ENCODE measurements at places on chromosomes 11 and 22.

DNA sequence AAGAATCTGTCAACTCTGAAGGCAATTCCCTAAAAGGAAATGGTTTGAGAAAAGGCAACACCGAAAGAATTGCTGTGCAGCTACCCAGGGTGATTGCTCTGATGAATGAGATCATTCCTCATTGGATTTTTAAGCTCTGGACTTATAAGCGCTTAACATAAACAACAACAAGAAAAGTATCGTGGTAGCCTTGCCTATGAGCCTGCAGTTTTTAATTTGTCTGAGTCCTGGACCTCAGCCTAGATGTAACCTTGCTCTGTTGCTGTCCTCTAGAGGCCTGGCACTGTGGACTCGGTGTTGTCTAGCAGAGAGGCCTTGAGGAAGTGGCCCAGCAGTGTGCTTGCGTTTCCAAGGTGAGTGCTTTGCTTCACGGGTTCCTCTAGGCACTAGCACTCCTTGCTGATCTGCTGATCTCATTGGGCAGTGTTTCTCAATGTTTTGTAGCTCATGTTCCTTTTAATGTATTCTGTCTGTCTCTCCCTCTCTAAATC lies 20.4 kb downstream of the CCDC81 start:
- no peak for DNase-seq

DNA sequence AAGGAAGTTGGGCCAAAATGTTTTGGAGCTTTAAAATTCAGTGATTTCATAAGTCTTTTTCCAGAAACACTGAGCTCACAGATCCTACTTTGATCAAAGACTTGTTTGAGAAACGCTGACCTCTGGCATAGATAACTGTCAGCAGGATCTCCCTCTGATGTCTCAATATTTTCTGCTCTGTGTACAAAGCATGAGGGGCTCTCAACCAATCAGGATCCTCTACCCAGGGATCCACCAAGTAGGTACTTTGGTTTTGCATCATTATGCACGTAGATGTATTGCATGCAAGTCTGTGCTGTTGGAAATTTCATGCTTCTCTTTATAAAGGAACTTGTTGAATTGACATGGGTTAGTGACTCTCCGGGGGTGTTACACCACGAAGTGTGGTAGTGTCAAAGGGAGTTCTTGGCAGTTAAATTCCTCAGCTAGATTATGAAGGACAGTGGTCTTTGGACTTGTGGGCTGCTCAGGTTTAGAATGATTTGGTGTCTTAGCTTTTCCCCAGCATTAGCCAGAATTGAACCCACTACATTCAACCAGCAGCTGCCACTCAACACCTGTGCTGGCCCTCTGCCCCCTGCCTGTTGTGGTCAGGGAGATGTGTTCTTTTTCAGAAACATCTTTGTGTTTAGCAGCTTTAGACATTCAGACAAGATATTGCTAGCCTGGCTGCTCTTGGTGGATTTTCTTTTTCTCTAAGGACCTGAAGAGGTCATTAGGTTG lies 1.7 kb upstream of the DIXDC1 start:
- no peak for DNase-seq

DNA sequence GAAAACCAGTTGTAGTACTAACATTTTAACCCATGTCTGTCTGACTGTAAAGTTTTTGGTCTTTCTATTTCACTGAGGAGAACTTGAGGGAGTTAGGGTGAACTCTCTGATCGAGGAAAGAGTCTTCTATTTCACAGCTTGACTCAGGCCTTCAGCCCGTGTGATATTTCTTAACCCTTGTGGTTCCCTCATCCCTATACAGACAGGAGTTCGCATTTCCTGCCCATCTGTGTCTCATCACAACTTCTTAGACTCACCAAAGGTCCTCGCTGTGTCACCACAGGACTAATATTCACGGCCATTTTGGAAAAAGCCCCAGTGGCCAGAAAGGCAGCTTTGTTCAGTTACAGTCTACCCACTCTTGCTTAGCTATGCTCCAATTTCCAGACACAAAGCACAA lies 172.8 kb downstream of the FAM181B start:
- no peak for DNase-seq

GRCh38 chr11:85096939-85097338 lies 530.2 kb downstream of the DLG2 start:
- no peak for DNase-seq

GRCh38 chr11:118209033-118209432 lies 15.8 kb downstream of the JAML start:
- DNase-seq, result no peak

DNA sequence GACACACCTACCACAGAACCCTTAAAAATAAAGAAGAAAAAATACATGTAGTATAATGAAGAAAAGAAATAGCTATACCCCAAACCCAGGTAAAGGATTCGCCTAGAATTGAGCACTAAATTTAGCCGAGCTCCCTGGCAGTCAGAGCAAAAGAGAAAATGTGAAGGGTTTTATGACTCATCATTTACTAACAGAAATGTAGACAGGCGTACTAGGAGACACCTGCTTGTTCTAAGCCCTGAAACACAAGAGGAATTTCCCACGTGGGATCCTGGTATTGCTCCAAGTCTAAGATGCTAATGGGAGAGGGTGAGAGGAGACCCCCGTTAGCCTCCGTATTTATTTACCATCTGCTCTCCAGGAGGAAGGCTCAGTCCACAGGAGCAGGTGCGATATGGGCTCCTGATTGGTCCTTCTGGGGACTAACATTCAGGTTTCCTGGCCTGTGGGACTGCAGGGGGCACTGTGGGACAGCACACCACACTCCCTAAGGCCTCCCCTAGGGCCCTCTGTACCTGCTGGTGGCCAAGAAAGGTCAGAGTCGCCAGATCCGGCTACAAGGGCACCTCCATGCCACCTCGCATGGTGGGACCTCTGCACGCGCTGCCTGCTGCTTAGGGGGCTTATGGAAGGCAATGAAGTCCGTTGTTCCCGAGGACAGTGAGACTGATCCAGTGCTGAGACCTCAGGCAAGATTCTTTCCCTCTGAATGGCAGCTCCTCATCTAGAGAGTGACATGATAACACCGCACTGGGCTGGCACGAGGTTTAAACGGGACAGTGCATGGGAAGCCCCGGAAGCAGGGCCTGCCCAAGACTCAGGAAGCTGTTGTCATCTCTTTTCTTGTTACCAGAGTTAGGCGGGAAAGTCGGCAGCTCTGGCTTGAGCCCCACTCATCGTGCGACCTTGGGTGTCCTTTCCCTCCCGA lies 25.8 kb downstream of the KCNC1 start:
- no peak for DNase-seq

- DNase-seq, result no peak
Measured at GRCh38 chr11:64083398-64084080, 47.8 kb downstream of the FLRT1 start.

DNA sequence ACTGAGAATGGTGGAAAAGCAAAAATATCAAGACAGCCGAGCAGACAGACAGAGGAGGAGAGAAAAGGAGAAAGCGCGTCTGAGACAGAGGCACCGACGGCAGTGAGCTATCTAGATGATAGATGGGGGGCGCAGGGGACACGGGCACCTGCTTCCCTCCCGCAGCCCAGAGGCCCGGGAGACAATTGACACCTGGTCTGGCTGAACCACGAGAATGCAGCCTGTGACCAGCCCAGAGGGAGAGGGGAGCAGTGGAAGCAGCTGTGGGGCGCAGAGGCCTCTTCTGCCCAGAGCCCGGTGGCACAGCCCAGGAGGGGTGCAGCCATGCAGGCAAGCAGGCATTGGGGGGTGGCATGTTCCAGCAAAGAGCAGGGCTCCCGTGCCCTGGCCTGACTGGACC lies 48.2 kb downstream of the ELFN2 start:
- DNase-seq, result no peak

GRCh38 chr11:126163074-126163700 lies 48.3 kb downstream of the RPUSD4 start:
- no peak for DNase-seq

DNA sequence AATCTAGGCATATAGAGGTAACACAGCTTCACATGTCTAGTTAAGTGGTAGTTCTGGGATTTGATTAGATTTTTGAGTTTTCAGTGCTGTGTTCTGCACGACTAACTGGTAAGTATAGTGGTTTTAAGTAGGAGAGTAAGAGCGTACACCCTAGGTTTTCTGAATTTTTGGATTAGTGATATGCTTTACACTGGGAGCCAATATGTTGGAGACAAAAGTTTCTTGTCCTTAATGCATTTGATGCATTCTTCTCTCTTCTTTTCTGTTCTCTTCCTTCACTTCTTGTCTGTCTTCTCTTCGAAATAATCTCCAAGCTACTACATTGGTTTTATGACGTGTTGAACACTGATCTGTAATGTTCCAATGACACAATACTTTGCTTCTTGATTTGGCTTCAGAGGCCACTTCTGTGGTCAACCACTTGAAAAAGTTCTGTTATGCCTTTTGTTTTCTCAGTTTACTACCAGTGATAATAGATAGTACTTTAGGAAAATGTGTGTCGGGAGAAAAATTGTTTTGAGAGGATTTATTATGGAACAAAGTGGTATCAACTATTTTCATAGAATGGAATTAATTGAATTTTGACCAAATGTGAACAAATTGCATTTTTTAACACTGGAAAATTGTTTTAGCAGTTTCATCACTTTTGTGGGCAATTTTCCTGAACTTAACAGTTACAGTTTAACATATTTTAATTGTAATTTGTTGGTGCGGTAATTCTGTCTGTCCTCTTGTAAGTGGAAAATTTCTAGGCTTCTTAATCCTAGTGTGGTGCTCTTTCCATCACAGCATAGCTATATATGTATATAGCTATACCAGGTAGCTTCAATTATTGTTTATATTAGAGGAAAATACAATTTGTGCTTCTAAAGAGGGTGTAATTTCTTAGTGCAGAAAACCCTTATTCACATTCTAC lies 2.6 kb downstream of the PDE3B start:
- DNase-seq, result no peak

GRCh38 chr11:86211619-86212018 lies 32.9 kb upstream of the EED start:
- no peak for DNase-seq

GRCh38 chr11:59262177-59262818 lies 49.6 kb upstream of the MPEG1 start:
- no peak for DNase-seq

GRCh38 chr11:117518455-117518854 lies 190.8 kb downstream of the CEP164 start:
- no peak for DNase-seq

DNA sequence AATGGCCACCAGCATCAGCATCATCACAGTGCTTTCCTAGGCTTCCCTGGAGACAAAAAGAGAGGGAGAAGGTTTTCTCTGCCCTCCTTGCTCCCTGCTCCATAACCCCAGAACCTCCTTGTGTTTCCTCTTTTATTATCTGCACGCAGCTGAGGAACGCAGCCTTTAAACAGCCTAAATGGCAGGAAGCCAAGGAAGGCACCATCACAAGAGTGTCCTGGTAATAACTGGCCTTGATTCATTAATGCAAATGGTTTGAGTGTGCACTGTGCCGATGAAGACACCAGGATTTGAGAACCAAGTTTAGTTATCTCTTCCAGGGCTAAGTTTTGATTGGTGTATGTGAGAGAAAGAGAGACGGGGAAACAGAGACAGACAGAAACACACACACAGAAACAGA lies 29.4 kb upstream of the DRD2 start:
- DNase-seq, result no peak

GRCh38 chr11:36365907-36366306 lies 69.8 kb downstream of the PRR5L start:
- no peak for DNase-seq

GRCh38 chr22:49302530-49302929 lies 525.1 kb downstream of the BRD1 start:
- no peak for DNase-seq

DNA sequence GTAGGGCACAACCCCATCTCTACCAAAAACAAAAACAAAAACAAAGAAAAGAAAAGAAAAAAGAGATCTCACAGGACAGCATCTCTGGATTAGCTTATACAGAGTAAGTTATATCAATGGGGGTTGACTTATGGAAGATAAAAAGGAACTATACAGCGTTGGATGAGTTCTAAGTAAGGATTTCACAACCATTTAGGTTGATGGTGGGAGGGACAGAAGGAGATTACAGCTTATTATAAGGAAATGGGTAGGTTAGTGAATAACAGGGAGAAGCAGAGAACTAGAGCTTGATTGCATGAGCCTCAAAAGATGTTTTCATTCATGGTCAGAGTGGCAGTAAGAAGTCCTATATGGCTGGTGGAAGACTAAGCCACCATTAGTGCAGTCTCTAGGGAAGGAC lies 60.3 kb downstream of the CECR2 start:
- DNase-seq, result no peak

DNA sequence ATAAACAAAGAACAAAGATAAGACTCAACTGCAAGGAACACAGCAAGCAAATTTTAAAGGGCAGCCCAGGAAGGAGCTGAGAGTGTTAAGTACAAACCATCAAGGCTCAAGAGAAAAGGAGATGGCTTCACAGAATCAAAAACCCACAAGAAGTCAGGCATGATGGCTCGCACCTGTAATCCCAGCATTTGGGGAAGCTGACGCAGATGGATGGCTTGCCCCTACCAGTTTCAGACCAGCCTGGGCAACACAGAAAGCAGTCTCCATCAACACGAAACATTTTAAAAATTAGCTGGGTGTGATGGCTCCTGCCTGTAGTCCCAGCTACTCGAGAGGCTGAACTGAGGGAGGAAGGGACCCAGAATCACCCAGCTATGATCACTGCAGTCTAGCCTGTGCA lies 32.6 kb downstream of the MAPK1 start:
- no peak for DNase-seq

Data from frontal cortex (tissue), 4 donors.